ENCODE measurements at places on chromosomes 4 and X.

GRCh38 chr4:23814587-23814986 lies 75.3 kb downstream of the PPARGC1A start:
- no peak for DNase-seq

DNA sequence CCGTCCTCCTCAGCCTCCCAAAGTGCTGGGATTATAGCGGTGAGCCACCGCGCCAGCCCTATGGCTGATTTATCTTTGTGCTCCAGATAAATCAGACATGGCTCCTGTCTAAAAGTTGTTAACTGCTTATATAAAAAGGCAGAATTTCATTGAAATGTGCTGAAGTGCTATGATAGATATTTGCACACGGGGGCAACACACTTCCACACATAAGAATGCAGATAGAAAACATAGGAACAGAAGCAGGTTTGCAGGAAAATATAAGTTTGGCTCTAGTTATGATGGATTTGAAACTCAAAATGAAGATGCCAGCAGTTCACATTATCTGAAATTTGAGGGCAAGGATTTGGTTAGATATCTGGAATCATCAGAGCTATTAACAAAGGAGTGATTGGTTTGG lies 163.1 kb upstream of the SLITRK2 start:
- no peak for DNase-seq

- DNase-seq: no peak
Observed at GRCh38 chr4:105148776-105149175, 2.1 kb downstream of the TET2 start.

GRCh38 chrX:48461830-48462229 lies 8.2 kb downstream of the SLC38A5 start:
- DNase-seq: peak; percentile 18

DNA sequence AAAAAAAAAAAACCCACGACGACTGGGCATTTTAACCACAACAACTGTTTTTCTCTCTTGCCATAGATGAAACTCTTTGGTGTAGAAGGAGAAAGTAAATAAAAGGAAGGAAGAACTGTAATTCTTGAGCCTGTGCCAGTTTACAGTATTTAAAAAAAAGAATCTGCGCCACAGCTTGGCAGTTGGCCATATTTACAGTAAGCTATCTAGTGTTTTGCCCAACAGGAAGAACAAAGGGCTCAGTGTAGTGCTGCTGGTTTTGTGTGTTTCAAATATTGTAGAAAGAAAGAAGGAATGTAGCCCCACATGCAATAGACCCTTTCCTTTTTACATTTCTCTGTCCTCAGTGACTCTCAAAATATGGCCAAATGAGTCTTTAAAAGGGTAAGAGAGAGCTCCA lies 66.1 kb downstream of the NR3C2 start:
- no peak for DNase-seq

DNA sequence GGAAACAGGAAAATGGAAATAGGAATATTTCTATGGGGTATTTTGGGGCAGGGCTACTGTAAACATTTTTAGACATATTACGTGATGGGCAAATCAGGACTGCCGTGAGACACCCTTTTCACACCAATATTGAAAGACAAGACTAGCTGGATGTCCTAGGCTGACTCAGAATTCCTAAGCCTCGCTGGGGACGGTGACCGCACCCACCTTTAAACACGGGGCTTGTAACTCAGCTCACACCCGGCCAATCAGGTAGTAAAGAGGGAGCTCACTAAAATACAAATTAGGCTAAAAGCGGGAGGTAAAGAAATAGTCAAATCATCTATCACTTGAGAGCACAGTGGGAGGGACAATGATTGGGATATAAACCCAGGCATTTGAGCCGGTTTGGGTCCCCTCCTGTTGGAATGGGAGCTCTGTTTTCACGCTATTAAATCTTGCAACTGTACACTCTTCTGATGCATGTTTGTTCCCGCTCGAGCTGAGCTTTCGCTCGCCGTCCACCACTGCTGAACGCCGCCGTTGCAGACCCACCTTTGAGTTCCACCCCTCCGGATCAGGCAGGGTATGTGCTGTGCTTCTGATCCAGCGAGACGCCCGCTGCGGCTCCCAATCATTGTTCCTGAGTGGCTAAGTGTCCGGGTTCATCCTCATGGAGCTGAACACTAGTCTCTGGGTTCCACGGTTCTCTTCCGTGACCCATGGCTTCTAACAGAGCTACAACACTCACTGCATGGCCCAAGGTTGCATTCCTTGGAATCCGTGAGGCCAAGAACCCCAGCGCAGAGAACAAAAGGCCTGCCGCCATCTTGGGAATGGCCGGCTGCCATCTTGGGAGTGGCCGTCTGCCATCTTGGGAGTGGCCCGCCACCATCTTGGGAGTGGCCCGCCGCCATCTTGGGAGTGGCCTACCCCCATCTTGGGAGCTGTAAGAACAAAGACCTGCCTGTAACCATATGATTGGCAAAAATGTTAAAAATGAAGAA lies 152.6 kb downstream of the CRLF2 start:
- DNase-seq: no peak

GRCh38 chrX:129980001-129980401 lies 2.4 kb upstream of the BCORL1 start:
- peak; percentile 53 for DNase-seq

GRCh38 chr4:23485801-23486200 lies 404.0 kb downstream of the PPARGC1A start:
- DNase-seq: no peak

DNA sequence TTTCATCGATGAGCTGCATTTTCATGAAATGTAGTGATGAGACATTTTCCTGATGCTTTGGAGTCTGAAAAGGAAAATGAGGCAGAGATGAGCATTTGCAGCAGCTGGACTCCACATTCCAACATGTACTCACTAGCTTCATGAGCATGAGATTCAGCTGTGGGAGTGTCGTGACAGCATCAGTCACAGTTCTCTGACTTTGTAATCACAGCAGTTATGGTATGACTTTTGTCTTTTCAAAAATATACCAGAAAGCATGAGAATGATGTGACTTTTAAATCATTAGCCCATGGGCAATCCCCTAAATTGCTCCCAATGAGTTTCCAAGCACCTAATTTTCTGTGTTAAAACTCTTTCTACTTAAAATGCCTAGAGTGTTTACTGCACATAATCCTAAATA lies 18.3 kb upstream of the MSL3 start:
- no peak for DNase-seq

GRCh38 chrX:148134578-148134977 lies 153.4 kb downstream of the FMR1NB start:
- DNase-seq: no peak

GRCh38 chr4:1191621-1192020 lies 19.2 kb upstream of the SPON2 start:
- no peak for DNase-seq

DNA sequence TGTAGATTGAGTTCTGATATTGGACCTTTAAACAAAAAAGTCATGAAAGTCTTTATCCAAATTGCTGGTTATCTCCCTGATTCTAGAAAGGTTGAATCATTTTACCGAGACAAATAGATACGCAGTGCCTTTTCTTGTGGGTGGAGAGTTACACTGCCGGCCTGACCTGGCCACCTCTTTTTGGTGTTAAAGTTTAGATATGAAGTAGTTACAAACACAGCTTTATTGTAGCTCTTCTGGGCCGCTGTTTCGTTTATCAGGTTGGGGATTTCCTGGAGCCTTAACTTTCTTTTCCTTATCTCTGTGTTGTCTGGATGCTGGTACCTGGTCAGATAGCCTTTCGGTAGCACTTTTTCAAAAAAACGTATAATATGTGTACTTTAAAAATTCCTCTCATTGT lies 31.0 kb downstream of the FNIP2 start:
- no peak for DNase-seq

- no peak for DNase-seq
Observed at GRCh38 chr4:76197971-76198410, 15.6 kb downstream of the SCARB2 start.

- DNase-seq: no peak
Observed at GRCh38 chrX:134803060-134803459, 144.8 kb upstream of the PLAC1 start.

- no peak for DNase-seq
Observed at GRCh38 chr4:168710353-168710946, 213.6 kb downstream of the PALLD start.

DNA sequence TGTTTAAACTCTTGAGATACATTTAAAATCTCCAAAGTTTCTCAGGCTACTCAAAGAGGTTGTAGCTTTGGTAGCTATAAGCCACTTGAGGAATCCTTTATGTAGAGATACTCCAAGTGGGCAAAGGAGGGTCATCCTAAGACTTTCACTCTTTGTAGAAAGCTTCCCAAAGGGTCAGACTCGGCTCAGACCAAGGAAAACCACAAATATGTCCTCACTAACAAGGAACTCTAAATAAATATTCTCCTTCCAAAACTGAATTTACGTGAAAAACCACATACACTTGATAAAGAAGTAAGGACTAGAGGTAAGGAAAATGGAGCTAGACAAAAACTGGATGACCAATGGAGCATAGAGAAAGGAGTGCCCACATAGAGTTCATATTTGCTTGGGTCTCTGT lies 41.7 kb upstream of the DDX60 start:
- DNase-seq: no peak

DNA sequence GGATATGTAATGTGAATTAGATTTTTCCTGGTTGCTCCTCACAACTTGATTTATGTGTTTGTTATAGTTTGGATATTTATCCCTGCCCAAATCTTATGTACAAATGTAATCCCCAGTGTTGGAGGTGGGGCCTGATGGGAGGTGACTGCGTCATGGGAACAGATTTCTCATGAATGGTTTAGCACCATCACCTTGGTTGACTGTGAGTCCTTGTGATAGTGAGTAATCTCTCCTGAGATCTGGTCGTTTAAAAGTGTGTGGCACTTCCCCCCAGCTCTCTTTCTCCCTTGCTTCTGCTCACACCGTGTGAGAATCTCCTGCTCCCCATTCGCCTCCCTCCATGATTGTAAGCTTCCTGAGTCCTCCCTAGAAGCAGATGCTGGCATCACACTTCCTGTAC lies 2.2 kb downstream of the MID2 start:
- DNase-seq: no peak

GRCh38 chrX:13000301-13000811 lies 25.4 kb downstream of the TMSB4X start:
- DNase-seq: no peak

DNA sequence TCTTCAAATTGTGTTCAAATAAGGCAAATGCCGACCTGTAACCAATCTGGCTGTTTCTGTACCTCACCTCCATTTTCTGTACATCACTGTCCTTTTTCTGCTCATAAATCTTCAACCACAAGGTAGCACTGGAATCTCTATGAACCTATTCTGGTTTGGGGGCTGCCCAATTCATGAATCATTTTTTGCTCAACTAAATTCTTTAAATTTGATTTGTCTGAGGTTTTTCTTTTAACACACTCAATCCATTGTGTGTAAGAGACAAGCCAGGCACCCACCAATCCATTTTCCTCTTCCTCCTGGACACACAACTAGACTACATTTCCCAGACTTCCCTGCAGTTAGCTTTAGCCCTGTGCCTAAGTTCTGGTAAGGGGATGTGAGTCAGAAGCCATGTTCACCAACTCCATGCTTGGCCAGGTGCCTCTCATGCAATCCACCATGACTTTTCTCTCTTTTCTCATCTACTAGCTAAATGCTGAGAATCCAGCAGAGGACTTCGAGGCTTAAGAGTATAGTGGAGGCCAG lies 193.2 kb upstream of the KLF3 start:
- DNase-seq: no peak

GRCh38 chr4:113872426-113873260 lies 106.8 kb downstream of the ARSJ start:
- DNase-seq: no peak

DNA sequence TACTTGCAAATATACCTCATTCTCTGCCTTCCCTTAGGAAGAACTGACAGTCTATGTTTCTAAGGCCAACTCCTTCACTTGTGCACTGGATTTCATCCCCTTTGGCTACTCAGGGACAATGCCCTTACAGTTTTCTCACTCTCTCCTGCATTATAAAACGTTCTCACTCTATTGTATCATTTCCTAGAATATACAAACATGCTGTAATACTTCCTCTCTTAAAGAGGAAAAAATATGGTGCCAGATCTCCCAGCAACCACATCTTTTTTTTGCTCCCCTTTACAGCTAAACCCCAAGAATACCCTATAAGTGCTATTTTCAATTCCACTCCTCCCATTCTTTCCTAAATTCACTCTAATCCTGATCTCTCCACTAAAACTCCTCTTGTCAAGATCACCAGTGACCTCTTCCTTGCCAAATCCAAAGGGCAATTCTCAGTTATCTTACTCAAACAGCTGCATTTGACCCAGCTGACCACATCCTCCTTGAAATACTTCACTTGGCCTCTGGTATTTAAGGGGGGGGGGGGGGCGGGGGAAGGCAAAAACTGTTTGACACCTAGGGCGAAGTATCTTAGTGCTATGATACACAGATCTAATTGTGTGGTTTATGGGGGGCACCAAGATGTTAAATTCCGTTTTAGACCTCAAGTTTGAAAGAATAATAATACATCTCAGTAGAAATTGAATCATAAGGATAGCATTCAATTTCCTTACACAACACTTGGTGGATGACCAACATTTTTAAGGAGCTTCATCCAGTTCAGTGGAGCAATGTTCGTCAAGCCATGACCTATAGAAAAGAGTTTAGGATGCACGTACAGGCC lies 1.6 kb downstream of the RCHY1 start:
- no peak for DNase-seq

DNA sequence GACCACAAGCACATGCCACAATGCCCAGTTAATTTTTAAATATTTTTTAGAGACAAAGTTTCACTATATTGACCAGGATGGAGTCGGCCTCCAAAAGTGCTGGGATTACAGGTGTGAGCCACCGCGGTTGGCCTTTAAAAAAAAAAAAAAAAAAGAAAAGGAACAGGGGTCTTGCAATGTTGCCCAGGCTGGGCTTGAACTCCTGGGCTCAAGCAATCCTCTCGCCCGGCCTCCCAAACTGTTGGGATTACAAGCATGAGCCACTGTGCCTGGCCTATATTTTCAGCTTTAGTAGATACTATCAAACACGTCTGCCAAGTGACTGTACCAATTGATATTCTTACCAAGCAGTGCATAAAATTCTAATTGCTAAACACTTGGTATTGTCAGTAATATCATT lies 8.8 kb downstream of the UGDH start:
- no peak for DNase-seq

DNA sequence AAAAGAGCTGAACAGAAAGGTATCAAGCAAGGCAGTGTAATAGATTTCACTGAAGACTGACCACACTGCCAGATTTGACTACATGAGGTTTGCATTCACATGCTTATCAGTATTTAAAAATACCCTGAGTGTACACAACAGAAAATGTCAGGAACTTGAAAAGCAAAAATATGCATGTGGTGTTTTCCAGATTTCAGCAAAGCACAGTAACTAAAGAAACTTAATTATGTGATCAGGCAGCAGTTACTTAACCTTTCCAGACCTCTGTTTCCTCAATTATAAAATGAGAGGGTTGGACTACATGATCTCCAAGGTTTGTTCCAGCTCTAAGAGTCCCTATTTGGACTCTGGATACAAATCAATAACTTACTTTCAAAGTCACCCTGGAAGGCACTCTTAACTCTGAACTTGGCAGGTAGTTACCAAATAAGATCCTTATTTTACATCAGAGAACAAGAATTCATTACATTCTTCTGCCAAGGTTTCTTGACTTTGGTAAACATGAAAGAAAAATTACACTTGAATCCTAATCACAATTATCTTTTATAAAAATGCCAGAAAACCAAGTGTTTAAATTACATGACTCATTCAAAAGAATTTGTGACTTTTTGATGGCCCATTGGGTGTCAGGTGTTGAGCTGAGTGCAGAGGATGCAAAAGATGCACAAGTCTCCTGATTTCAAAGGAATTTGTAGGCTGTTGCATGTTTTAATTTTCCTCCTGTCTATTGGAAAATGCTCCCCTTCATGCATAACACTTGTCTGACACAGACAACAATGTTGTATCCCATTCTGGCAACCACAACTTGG lies 241.6 kb downstream of the MGST2 start:
- no peak for DNase-seq
